ENCODE measurements at places on chromosomes 4 and X. TPM values are rescaled to one million over a fixed set of nuclear protein-coding genes. Genes with fewer than 3 reads are reported as not detected.

DTHD1 gene
- total RNA-seq, result not detected

VEGFC gene
- 56.9 TPM for total RNA-seq

NEK1 gene
- total RNA-seq, result 9.8 TPM

WDR45 gene
- 97.5 TPM for total RNA-seq

SSX4B gene
- total RNA-seq, result not detected

CXCL11 gene
- total RNA-seq, result not detected

MYOZ2 gene
- 0.29 TPM for total RNA-seq

HSFX4 gene
- not detected for total RNA-seq

MECP2 gene
- 33.3 TPM for total RNA-seq

AR gene
- 4.7 TPM for total RNA-seq

TRMT10A gene
- 14.5 TPM for total RNA-seq

RIPPLY1 gene
- not detected for total RNA-seq

SMIM31 gene
- total RNA-seq, result not detected

BTC gene
- total RNA-seq, result 0.29 TPM

CTAG1B gene
- not detected for total RNA-seq

FGFR3 gene
- total RNA-seq, result 0.29 TPM

ALPK1 gene
- 36.2 TPM for total RNA-seq

Measured in osteoblast (primary cell).